Pancreas (tissue), 10 donors: ENCODE measurements at places on chromosomes 5 and 9.

GRCh38 chr9:89880721-89881120 is 275.9 kb downstream of the GADD45G start:
- DNase-seq = no peak

GRCh38 chr5:2993771-2994170 is 242.3 kb upstream of the IRX2 start:
- no peak for DNase-seq

GRCh38 chr5:68381909-68382308 is 166.4 kb downstream of the PIK3R1 start:
- DNase-seq = no peak

- DNase-seq = peak; percentile 84
These were observed 13.7 kb upstream of the FCHSD1 start for GRCh38 chr5:141664733-141665461.

- DNase-seq = no peak
These were observed 2.3 kb downstream of the UHRF2 start for GRCh38 chr9:6415266-6415665.

DNA sequence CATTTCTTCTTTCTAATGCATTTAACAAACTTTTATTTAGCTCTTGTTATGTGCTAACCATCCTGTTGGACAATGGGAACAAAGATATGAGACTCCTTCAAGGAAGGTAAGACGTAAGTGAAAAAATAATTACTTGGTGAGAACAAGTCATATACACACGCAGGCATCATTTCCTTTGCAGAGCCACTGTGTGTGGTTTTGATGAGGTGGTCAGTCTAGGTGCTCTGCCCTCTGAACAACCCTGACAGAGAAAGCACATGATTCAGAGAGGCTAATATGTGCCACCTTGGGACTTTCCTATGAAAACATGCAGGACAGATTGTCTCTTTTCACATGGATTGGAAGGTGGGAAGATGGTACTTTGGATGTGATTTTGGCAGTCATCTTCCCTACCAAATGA is 1162.5 kb upstream of the DMAC1 start:
- no peak for DNase-seq

DNA sequence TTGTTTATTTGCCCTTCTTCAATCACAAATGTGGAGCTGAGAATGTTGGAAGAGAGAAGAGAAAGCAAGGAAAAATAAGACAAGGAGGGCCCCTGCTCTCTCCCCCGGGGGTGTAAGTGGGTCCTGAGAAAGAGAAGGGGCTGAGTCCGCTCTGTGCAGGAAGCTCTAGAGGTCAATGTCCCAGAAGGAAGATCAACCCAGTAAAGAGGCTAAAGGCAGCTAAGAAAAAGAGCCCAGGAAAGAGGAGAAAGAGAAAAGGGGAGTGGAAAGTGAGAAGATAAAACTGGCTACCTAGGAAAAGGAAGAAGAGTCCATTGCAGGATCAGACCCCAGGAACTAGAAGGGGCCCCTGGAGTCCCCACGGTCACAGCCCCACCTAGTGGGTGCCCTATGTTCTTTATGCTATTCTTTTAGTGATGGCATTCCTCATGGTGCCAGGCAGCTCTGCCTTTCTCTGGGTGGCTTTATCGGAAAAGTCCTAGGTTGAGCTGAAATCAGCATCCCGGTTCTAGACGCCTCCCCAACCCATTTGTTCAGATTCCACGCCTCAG is 583.4 kb downstream of the ACTL7B start:
- DNase-seq = peak; percentile 53

GRCh38 chr9:16132513-16132912 is 579.7 kb downstream of the CCDC171 start:
- DNase-seq = no peak

DNA sequence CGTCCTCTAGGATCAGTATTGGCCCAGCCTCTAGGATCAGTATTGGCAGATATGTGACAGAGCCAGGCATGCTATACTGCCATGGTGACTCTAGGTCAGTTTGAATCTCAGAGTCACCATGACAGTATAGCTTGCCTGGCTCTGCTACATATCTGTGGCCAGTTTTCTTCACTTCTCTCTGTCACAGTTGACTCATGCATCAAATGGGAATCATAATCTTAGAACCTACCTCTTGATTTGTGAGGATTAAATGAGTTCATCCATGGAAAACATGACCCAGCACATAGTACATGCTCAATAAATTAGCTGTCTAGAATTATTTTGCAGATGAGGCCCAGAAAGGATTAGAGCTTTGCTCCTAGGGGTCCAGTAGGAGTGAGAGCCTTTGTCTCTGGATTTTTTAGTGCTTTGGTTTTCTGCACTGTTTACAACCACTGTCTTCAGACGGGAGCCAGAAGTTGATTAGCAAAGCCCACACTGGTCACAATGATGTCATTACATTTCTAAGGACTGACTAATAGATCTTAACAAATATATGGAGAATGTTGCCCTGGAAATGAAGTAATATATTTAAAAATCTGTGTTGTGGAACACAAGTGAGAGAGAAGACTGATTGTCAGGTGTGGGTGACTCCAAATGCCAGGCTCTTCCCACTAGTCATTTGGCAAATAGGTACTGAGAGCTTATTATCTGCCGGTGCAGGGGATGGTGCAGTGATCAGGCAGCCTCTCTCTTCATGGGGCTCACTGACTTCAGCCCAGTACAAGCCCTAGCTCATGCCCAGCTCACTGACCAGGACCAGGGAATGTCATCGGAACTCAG is 76.0 kb downstream of the COL15A1 start:
- DNase-seq = no peak

DNA sequence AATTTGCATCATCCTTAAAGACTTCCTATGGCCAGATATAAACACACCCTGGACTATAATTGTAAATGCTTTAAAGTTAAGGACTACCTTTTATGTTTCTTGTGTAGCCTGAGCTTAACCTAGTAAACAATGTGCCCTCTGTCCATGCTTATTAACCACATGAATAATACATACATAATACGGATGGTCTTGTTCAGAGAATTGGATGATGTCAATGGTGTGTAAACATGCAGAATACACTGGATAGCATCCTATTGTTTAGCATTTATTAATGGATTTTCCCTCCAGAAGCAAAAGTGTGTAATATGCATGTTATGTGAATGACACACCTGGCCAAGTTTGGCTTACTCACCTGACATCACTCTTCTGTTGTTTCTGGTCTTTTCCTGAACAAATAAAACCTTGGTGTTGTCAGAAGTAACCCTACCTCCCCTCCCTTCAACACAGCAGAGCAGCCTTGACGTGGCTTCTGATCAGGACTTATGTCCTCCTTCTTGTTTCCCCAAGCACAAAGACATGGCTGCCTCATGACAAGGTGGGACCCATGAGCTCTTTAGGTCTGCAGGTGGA is 517.9 kb downstream of the MTRR start:
- no peak for DNase-seq

- no peak for DNase-seq
These were observed 46.3 kb downstream of the PAM start for GRCh38 chr5:102801371-102801770.

DNA sequence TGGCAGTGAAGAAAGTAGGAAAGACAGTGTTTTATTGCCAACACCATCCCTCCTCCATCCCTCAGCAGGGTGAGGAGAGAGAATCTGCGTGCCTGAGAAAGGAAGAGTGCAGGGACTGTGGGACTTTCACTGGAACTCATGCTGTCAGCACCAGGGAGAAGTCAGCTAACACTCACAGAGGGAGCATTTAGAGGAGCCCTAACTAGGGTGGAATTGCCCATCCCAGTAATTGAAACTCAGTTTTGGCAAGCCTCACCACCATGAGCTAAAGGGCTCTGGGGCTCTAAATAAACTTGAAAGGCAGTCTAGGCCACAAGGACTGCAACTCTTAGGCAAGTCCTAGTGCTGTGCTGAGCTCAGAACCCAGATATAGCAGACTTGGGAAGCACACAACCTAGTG is 622.3 kb downstream of the SEMA5A start:
- no peak for DNase-seq

DNA sequence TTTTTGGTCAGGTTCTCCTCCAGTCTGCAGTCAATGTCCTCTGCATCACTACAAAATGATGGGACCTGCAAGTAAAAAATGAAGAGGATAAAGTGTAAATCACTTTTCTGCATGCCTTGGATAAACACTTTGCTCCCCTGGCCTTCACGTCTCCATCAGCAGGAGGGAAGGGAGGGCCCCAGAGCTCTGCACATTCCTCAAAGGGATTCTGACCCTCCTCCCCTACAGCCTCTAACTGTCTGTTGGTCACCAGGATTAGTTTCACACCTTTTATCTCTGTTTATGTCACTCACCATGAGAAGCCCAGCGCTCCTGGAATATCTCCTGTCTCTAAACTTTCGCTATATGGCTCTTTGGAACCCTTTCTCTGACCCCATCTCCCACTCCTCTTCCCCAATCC is 103.3 kb downstream of the SVEP1 start:
- no peak for DNase-seq

DNA sequence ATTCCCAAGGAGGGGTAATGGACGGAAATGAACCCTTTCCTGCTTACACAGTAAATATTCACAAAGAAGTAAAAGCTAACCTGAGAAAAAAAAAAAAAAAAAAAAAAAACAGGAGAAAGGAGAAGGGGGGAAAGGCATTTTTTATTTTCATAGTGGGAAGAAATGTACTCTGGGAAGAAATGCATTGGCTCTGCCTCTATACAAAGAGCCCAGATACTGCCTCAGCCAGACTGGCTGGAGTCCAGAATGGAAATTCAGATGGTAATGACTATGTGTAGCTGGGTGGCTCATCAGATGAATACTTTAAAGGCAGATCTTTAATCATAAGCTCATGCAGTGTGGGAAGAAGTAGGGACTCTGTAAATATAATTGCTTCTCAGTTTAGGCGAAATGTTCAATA is 124.9 kb upstream of the ZNF608 start:
- DNase-seq = no peak

- no peak for DNase-seq
These were observed 87.7 kb downstream of the AUH start for GRCh38 chr9:91273853-91274552.

- DNase-seq = no peak
These were observed 146.2 kb downstream of the GOLPH3 start for GRCh38 chr5:32027717-32028458.

DNA sequence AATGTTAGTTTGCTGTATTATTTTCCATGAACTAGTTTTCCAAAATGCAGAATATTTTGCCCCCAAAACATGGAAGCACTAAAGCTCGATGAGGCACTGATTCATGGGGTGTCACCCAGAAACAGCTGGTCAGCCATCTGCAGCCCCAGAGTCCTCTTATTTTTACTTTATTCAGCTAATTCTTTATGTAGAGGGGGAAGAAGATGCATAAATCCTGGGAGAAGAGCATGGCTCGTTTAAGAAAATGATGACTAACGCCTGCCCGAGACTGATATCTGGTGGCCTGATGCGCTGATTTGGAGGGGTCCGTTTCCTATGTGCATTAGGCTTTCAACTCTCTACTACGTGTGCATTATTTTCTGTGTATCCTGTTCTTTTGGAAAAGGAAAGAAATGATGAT is 390.3 kb upstream of the MEF2C start:
- no peak for DNase-seq

DNA sequence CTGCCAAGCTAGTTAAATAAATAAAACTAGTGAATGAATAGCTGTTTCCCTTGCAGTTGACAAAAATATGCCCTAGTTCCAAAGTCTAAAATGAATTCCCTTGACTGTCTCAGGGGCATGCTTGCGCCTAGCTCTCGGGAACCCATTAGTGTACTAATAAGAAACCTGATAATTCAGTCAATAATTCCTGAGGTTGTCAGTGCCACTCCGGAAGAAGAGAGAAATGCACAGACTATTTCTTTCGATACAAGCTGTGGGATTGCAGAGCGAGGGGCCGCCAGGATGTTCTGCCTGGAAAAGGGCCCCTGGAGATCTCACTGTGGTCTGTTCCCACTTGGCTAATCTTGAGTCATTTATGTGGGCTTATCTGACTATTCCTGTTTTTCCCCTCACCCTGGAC is 56.4 kb upstream of the LARP1 start:
- no peak for DNase-seq

GRCh38 chr9:118108971-118109370 is 404.8 kb downstream of the TLR4 start:
- no peak for DNase-seq
